ENCODE measurements at places on chromosomes 12 and 14.

GRCh38 chr12:124790650-124791400 is 72.8 kb downstream of the SCARB1 start:
- no peak for DNase-seq

GRCh38 chr14:31419967-31420318 is 407 bp downstream of the HEATR5A start:
- DNase-seq: no peak

DNA sequence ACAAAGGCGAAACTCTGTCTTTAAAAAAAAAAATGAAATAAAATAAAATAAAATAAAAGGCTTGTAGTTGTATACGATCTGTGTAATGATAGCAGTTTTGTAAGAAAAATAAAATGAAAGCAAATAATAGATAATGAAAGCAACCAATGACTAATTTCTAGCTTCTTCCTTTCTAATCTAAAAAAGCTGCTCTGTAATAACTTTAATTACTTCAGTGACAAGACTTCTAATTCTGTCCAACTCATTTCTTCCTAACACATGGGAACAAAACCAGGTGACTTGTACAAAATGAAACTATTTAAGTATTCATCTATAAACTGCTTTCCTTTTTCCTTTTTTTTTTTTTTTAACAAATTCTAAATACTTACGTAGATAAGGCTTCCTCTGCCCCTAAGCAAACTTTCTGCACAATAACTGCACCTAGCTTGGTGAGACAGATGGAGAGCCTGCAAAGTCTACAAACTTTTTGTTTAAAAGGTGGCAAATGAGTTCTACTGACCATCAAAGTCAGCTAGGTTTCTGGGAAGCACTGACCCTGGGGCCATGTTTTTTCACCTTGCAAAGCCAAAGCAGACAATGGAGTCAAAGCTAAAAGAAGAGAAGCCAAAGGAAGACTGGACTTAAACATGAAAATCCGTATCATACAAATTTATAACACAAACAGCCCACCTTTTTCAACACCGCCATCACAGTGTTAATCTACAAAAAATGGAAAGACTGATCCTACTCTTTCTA is 28.2 kb downstream of the DENND5B start:
- peak; percentile 22 for DNase-seq

GRCh38 chr12:63922474-63922873 is 78.0 kb downstream of the SRGAP1 start:
- no peak for DNase-seq

GRCh38 chr12:6782850-6783566 is 6.3 kb upstream of the CD4 start:
- no peak for DNase-seq

DNA sequence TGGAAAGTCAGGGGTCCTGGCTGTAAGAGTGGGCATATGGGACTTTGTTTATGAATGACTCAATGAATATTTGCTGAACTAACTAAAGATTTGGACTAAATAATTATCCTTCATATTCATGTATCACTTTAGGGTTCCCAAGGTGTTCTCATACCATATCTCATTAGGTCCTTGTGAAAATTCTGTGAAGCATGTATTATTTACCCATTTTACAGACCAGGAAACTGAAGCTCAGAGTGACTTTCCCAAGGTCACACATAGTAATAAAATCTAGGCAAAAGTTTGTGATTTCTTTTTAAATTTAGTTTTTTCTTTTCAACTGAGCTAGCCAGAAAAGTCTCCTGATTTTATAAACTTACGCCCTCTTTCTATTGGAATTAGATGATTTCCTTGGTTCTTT is 9.4 kb downstream of the PDE1B start:
- DNase-seq: no peak

DNA sequence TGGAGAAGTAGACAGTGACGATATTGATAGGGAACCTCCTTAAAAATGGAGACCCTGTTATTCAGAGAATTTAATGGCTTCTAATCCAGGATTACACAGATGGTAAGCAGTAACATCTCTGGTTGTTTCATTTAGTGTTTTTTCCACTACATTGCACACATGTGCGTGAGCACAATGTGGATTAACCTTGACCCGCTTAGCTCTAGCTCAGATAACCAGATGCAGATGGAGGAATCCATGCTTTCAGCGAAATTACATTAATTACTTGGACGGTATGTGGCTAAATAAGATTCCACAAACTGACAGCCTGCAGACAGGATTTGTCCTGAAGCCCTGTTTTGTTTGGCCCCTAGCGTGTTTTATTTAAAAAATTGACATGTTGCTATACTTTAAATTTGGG is 378.4 kb downstream of the CCDC91 start:
- no peak for DNase-seq

- DNase-seq: no peak
Measured at GRCh38 chr12:117622741-117623140, 261.3 kb upstream of the NOS1 start.

GRCh38 chr14:72898448-72898847 is 4.5 kb upstream of the DPF3 start:
- no peak for DNase-seq

GRCh38 chr14:23316300-23316699 is 5.0 kb upstream of the PABPN1 start:
- no peak for DNase-seq

DNA sequence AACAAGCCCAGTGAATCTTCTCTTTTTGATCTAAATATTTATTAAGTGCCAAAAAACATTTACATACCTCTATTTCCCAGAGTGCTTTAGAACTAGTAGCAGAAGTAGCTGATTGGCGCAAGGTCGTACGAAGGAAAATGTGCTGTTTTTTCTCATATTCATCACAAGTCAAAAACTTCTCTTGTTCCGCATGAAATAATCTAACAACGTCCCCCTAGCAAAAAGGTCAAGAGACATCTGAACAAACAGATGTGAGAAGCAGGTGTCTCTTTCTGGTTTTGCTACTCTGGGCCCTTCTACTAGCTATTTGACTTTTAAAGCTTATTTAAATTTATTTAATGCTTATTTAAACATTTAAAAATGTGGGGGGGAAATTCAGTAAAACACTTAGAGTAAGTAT is 117.8 kb downstream of the ITPR2 start:
- no peak for DNase-seq

- no peak for DNase-seq
Measured at GRCh38 chr12:92058664-92059063, 87.0 kb downstream of the BTG1 start.

DNA sequence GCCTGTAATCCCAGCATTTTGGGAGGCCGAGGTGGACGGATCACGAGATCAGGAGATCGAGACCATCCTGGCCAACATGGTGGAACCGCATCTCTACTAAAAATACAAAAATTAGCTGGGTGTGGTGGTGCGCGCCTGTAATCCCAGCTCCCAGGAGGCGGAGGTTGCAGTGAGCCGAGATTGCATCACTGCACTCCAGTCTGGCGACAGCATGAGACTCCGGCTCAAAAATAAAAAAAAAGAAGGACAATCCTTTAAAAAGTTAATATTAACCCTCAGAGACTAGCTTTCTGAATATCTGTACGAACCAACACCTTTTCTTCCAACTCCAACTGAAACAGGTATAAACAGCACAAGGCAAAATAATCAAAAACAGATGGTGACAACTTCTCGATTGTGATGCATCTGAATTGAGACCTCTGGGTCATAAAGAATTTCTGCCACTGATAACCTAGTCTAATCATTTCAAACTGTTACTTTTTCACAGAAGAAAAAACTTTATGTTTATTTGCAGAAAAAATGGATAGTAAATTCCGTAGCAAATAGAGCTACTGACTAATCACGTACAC is 27.8 kb downstream of the CLIP1 start:
- no peak for DNase-seq

DNA sequence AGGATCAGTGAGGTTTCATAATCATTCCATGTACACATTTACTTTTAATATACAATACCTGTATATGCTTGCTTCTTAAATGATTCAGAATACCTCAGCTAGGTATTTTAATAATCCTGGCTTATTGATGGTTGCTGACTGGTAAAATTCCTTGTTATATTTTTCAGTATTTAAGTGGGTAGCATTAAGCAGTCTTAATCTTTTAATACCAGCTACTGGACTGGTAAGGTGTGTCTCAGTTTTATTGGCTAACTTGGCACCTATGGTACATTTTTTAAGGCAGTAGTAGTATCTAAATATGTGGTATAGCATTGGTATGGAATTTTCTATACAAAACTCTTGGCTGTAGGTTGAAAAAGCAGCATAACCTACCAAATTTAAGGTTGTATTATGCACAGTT is 96.6 kb downstream of the RAD52 start:
- no peak for DNase-seq

GRCh38 chr12:50055831-50056638 is 1.4 kb upstream of the ASIC1 start:
- DNase-seq: peak; percentile 64

DNA sequence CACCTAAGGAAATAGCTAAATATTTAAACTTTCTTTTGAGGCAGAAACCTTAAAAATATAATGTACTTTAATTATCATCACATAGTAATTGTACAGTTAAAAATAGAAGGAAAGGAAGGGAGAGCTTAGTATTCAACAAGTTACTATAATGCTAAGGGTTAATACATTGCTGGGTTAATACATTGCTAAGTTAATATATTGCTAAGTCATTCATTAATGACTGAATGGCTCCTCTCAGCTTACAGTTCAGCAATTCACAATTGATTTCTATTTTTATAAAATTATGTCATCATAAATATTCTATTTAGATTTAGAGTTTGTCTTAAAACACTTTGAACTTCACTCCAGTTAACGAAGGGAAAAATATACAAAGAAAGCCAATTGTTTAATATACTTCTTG is 207.9 kb downstream of the BMP4 start:
- no peak for DNase-seq

- no peak for DNase-seq
Measured at GRCh38 chr14:33726685-33727084, 224.2 kb downstream of the EGLN3 start.

DNA sequence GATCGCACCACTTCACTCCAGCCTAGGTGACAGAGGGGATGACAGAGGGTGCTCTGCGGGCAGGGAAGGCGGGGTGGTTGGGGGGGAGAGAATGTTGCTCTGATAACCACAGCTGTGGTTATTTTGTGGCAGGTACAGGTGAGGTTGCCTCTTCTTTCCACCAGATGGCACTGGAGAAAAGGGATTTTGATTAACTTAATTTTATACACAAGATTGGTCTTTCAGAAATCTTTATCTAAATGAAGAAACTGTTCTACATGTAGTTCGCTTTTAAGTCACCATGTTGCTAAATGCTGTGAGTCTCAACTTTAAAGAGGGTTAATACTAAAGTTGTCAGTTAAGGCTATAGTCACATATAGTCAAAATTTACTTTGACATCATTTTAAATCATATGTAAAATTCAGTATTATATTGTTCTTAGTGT is 25.7 kb downstream of the FGF23 start:
- peak; percentile 40 for DNase-seq

- DNase-seq: no peak
Measured at GRCh38 chr12:6548556-6548955, 7.3 kb downstream of the IFFO1 start.

DNA sequence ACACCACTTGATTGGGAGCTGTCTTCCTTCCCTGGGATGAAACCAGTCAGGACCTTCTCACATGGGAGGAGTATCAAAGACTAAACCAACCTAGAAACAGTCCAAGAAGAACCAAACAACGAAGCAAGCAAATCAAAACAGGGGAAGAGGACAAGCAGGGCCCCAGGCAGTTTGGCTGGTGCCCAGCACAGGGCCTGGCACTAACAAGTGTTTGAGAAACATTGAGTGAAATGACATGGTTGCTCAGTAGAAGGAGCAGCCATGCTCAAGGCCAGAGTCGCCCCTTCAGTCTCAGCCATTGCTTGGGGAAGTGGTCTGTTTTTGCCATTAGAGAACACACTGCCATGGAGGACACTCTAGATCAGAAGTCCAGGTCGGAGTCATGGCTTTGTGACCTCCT is 323.1 kb downstream of the CACNA1C start:
- DNase-seq: no peak

- no peak for DNase-seq
Measured at GRCh38 chr12:57173089-57173488, 25.7 kb upstream of the LRP1-AS start.

GRCh38 chr14:50859296-50859624 is 12.6 kb upstream of the ABHD12B start:
- DNase-seq: no peak

DNA sequence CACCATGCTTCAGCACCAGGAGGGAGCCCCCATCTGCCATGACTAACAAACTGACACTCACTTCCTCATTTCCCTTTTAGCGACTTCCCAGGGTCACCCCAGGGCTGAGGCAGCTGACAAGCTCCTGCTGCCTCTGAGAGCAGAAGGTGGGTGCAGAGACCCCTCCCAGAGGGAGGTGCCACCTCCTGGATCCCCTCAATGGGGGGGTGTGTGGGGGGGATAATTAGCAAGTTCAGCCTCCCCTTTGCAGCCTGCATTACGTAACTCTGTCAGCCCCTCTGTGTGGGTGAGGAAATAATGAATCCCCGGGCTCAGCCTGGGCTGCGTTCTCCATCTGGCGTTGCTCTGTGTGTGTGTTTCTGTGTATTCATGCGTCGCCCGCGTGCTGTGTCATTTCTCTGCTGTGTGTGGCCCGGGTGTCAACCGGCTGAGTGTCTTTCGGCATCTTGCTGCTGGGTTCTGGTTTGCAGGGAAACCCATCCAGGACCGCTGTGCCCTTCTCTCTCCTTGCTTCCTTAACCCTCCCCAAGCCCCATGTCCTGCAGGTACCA is 28.0 kb downstream of the NOS1 start:
- no peak for DNase-seq

DNA sequence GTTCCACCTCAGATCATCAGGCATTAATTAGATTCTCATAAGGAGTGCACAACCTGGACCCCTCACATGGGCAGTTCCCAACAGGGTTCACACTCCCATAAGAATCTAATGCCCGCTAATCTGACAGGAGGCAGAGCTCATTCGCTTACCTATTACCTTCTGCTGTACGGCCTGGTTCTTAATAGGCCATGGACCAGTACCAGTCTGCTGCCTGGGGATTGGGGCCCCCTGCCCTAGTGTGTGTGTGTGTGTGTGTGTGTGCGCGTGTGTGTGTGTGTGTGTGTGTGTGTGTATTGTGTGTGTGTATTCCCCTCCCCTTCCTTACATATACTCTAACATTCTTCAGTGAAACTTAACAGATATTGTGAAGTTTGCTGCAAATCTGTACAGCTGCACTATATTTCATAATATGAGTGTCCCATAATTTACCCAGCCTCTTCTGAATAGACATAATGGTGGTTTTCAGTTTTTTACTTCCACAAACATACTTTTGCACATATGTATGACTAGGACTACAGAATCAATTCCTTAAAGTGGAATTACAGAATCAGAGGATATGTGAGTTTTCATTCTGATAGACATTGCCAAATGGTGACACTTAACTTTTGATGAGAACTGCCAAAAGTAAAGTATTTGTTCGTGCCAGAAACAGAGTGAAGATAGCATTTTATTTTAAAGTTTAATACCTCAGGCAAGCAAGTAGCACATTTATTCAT is 205.2 kb upstream of the EEA1 start:
- no peak for DNase-seq

All from activated CD4-positive, alpha-beta T cell treated with anti-CD3 and anti-CD28 coated beads, Interleukin-2, amount 50 U/mL, for 16 hours (primary cell).